ENCODE measurements at places on chromosomes 13 and 19.

DNA sequence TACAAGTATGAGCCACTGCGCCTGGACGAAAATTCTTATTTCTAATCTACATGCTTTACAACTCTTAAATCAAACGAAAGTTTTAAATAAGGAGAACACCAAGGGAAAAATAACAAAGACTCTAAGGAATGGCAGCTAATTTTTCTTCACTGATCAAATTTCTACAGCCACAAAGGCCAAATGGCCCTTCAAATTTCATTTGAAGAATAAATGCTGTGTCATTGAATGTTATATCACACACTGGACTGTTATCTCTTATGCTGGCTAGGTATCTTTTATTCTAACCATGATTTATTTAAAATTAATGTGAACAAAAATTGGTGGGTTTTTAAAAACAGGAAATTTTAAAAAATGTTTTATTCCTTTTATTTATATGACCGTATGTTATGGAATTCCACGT, 14.1 kb downstream of the SMAD9 start:
- DNase-seq: no peak

DNA sequence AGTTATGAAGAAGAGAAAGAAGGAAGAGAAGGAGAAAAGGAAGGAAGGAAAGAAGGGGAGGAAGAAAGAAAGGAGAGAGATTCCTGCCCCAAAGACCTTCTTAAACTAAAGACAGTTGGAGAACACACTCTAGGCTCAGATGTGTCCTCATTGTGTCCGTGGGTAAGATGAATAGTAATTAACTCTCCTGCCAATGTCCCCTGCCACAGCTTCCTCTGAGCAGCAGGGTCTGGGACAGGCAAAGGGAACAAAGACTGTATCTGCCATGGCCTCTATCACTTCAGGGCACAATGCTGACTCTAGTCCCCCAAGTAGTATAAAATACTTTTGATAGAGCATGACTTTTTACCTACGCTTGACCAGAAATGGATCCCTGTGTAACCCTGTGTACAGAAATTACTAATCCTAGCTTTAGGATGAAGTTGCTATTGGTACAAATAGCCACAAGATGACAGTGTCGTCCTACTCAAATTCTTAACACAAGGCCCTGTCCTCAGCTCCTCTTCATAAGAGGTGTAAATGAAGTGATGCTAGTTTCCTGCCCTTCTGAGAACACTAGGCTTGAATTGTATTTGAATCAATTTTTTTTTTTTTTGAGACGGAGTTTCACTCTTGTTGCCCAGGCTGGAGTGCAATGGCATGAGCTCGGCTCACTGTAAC, 186.2 kb upstream of the GPR12 start:
- DNase-seq: peak; percentile 18

DNA sequence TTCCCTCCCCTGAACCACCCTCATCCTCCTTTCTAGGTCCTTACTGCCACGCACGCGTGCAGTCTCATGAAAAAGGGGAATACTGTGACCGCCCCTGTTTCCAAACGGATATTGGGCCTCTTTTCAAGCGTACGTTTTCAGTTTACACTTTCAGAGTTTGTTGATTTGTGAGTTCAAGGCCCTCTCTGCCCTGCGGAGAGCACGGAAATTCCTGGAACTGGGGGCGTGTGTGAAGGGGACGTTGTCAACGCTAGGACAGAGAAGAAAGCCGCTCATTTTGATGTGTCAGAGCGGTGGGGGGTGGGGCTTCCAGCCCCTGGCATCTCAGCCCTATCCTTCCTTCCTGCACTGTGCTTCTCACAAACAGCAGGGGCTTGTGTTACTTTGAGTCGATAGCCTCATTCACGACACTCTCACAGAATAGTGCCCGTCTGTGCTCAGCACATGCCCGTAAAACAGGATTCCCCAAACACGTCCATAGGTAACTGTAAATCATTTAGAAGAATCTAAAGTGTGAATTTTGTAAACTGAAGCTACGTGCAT, 137.6 kb upstream of the PEG3 start:
- DNase-seq: no peak

GRCh38 chr19:29092712-29093552, 120.0 kb downstream of the UQCRFS1 start:
- no peak for DNase-seq

- DNase-seq: no peak
Measured at GRCh38 chr13:112837371-112838037, 131.5 kb upstream of the MCF2L start.

DNA sequence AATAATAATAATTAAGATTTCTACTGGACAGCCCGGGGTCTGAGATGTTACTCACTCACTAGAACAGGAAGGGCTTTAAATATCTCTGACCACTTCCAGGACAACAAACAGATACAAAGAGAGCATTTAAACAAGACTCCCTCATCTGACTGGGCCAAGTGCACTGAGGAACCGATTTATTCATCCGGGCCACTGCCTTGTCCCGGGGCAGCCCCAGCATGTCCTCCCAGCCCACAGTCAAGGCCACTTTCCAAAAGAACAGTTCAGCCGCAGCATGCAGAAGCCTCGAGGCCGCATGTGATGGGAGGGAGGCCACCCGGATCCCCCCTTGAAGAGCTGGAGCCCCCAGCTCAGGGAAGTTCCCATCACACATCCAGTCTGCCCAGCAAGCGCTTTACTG, 30.5 kb downstream of the MLLT1 start:
- DNase-seq: no peak

DNA sequence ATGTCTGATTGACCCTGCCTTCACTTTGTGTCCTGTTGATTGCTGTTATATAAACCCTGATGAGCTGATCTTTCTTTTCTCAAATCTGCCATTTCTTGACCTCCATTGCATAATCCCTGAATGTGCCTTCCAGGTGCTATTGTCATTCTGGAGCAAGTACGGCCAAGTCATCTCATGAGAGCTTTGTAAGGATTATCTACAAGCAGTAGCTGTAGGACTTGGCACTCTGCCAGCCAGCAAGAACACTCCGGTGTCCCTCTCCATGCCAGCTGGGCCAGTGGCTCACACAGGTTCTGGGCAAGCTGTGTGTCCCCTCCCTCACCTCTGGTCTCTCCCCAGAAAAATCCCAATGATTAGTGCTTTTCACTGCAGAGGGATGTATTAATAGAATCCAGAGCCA, 348.1 kb downstream of the FOXO1 start:
- no peak for DNase-seq

GRCh38 chr13:33462109-33462508, 176.6 kb upstream of the STARD13 start:
- no peak for DNase-seq

- no peak for DNase-seq
Measured at GRCh38 chr19:9956956-9957355, 20.6 kb upstream of the OLFM2 start.

GRCh38 chr13:21149568-21149967, 26.8 kb downstream of the SKA3 start:
- no peak for DNase-seq

DNA sequence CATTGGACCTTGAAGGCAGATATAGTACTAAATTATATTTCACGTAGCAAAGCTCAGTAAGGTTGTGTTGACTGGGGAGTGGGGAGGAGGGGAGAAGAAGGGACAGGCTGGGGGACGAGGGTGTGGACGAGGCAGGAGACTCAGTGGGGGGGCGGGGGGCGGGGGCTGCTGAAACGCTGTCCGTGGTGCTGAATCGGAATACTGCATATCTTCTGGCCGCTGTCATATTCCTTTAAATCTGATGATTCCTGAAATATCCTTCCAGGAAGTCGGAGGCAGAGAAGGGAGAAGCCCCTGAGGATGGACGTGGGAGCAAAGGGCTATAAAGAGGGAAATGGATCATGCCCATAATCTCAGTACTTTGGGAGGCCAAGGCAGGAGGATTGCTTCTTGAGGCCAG, 34.7 kb upstream of the CASP14 start:
- no peak for DNase-seq

DNA sequence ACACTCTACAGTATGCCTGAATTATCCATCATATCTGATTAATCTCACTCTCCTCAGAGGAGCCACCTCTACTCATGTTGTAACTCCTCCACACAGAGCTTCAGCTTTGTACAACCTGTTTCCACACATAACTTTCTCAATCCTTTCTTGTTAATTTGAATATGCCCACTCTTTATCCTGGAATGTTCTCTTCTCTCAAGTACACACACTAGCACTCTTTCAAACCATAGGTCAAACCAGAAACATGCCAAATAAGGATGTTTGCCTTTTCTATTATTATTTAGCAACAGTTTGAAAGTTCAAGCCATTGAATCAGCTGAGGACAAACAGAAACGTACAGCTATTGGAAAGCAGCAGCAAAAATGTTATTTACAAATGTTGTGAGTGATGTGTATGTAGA, 110.3 kb downstream of the MIPEP start:
- DNase-seq: no peak

- DNase-seq: no peak
Measured at GRCh38 chr13:100506600-100507422, 81.8 kb downstream of the GGACT start.

GRCh38 chr13:42420304-42420703, 148.4 kb downstream of the AKAP11 start:
- no peak for DNase-seq

- no peak for DNase-seq
Measured at GRCh38 chr19:29484876-29485275, 40.9 kb upstream of the VSTM2B start.

DNA sequence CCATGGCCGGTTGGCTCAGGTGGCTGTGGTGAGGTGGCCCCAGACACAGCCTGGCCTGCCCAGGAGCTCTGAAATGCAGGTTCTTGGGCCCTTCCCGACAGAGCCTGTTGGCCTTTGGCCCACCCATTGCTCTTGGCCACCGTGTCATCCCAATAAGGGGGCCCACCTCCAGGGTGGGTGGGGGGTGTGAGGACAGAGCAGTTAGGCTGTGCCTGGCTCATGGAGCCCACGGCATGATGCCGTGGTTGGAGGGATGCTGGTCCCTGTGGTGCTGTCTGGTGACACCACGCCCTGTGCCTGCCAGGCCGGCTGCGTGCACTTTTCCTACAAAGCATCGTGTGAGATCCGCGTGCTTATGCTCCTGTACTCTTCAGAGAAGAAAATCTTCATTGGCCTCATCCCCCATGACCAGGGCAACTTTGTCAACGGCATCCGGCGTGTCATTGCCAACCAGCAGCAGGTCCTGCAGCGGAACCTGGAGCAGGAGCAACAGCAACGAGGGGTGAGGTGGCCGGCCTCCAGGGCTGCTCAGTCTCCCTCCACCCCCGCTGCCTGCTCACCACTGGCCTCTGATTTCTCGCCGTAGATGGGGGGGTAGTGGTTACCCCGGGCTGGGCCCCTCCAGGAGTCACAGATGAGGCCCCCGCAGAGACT, 7.6 kb downstream of the PNKP start:
- no peak for DNase-seq

GRCh38 chr13:75687150-75687763, 51.1 kb downstream of the LMO7 start:
- DNase-seq: no peak

- DNase-seq: no peak
Measured at GRCh38 chr13:70905035-70905434, 796.8 kb upstream of the KLHL1 start.

DNA sequence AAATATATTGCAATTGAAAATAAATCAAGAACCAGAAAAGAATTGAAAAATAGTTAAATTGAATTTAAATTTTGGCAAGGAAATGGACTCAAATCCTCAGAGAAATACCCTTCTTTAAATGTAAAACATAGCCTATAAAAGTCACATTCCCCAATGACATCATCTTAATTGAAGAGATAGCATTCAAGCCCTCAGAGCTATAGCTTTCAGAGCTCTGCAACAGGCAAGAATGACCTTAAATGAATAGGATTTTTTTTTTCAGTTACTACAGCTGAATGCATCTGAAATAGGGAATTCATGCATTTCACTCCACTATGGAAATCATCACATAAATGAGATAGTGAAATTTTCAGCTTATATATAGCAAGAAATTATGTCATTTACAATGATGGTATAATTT, 1049.0 kb downstream of the OLFM4 start:
- no peak for DNase-seq

- no peak for DNase-seq
Measured at GRCh38 chr13:76715621-76716020, 170.6 kb downstream of the KCTD12 start.

- no peak for DNase-seq
Measured at GRCh38 chr13:108212886-108213285, 2.5 kb downstream of the LIG4 start.

DNA sequence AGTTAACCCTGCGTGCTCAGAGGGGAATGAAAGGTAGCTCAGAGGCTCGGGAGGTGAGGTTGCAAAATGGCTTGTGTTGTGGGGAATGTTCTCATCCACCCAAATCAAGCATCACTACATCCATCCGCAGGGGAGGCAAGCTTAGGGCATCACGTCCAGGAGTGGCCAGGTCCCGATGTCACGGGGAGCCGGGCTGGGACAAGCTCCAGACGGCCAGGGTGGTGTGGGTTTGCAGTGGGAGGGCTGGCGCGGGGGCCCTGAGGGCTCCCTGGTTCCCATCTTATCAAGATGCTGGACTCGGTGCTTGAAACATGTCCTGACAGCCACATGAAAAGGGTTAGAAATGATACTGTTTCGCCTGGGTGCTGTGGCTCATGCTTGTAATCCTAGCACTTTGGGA, 25.8 kb downstream of the EPN1 start:
- DNase-seq: no peak

- DNase-seq: no peak
Measured at GRCh38 chr19:51811344-51811743, 16.4 kb downstream of the FPR3 start.

GRCh38 chr13:93751117-93751516, 524.5 kb downstream of the GPC6 start:
- DNase-seq: no peak

- DNase-seq: no peak
Measured at GRCh38 chr13:65719831-65720230, 1510.3 kb downstream of the PCDH9 start.

- no peak for DNase-seq
Measured at GRCh38 chr13:39335721-39336120, 267.3 kb downstream of the LHFPL6 start.

- DNase-seq: no peak
Measured at GRCh38 chr19:14686411-14686810, 3.4 kb upstream of the ZNF333 start.
